OCI-LY7 (cell line): ENCODE measurements at places on chromosomes 5 and 9.

DNA sequence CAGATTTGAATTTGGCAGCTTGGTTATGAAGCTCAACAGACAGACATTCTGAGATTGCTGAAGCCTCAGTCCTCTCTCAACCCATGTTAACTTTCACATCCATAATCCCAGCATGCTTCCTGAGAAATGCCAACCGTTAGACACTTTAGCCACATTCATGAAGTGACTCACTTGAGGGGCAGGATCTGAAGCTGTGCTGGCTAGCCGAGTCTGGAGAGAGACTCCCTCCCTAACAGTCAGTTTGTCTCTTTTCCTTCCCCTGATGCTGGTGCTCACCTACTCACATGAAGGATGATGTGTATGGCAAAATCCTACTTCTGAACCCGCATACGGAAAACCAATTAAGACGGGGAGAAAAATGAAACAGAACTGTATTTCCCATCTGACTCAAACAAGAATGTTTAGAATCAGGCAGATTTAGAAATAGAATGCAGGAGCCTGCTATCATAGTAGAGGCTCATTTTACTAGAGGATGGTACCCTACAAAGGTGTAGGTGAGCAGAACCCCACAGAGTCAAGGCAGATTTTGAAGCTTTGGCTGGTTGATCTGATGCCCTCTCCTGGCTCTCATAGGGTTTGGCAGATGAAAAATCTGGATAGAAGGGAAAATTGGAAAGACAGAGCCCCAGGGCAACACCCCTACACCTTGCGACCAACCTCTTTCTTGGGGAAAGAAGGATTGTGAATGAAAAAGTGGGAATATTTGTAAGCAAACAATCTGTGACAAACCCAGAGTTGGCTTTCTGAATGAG lies 150.9 kb upstream of the LHFPL2 start:
- no peak for DNase-seq

DNA sequence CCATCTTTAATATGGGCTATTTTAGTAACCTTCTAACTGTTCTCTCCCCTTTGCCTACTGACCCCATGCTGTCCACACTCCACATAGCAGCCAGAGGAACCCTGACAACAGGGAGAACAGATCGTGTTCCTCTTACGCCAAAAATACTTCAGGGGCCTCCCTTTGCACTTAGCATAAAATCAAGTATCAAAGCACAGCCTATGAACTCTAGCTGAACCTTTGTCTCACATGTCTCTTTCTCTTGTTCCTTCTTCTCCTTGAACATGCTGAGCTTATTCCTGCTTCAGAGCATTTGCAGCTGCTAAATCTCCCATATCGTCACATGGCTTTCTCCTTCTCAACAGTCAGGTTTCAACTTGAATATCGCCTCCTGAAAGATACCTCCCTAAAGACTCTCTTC lies 698.8 kb upstream of the C9orf72 start:
- no peak for DNase-seq

DNA sequence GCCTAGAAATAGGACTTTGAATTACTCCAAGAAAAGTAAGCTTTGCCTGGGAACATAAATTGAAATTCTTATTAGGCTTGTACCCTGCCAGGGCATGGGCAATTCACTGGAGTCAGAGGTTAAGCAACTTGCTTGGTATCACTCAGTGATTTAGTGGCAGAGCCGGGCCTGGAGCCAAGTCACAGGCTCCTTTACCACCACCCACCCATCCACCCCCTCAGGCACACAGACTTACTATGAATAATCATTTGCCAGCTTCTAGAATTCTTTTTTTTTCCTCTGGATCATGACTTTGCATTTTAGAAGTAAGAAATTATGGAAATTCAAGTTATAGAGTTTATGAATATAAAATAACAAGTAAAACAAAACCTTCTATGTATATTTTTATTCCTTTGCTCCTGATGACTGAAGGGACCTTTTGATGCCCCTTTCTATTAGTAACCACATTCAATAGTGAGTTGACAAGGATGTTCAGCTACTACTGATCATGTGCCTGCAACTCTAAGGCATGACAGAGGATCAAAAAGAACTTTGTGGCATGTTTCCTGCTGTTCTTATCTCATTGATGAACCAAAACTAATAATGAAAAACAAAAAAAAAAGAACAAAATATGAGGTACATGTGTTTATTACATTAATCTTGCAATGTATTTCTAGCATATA lies 614.7 kb downstream of the TLR4 start:
- DNase-seq = no peak

- no peak for DNase-seq
Observed at GRCh38 chr5:140671472-140672125, 1.8 kb downstream of the DND1 start.

GRCh38 chr5:176892663-176893062 lies 6.5 kb downstream of the HK3 start:
- no peak for DNase-seq
